ENCODE measurements at places on chromosomes 1 and 21. TPM values are rescaled to one million over a fixed set of nuclear protein-coding genes. Genes with fewer than 3 reads are reported as not detected.

DNA sequence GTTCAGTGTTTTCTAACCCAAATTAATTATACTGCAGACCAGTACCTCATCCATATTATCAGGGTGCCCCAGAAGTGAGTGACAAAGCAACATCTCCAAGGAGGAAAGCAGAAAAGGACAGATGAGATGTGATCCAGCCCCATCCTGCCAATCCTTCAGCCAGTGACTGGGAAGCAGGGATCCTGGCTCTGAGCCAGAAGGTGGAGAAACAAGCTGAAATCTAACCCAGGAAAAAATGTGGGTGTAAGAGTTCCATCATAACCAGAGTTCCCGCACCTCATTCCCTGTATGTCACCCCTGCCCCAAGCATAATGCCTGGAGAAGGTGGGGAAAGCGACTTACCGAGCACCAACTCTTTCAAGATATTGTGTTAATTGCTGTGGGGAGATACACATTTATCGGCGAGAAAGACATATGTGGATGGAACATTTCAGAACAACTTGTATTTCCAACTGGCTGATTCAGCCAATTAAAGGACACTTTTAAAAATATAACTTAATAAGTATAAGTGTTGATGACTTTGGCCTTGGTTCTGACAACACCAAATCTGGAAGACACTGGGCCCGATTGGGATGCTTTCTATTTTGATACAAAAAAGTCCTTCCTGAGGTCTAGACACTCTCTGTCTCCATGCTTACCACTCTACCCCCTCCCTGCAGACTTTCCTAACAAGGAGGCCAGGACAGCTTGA lies 14.9 kb downstream of the PLEKHA6 start:
- H3K27ac ChIP-seq, result no peak overlapping the region
- no peaks in the 10 kb centered on the region for H3K36me3 ChIP-seq
- H3K4me1 ChIP-seq, result no peaks in the 10 kb centered on the region
- no peak for DNase-seq
- no peak overlapping the region for H3K4me3 ChIP-seq

DNA sequence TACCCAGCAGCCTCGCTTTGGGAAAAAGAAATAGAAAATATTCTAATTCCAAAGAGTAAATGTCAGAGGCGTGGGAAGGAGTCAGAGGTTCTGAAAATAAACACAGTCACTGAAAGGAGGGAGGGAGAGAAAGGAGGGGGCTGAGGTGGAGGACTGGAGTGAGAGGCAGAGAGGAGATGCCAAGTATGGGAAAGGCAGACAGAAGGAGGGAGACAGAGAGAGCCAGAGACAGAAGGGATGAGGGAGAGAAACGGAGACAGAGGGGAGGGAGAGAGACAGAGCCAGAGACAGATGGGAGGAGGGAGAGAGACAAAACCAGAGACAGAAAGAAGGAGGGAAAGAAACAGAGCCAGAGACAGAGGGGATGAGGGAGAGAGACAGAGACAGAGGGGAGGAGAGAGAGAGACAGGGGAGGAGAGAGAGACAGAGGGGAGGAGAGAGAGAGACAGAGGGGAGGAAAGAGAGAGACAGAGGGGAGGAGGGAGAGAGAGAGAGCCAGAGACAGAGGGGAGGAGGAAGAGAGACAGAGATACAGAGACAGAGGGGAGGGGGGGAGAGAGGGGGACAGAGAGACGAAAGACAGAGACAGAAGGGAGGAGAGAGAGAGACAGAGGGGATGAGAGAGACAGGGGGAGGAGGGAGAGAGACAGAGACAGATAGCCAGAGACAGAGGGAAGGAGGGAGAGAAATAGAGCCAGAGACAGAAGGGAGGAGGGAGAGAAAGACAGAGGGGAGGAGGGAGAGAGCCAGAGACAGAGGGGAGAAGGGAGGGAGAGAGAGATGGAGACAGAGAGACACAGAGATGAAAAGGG lies 525.5 kb downstream of the MATN1 start:
- no peak for DNase-seq
- no peaks in the 10 kb centered on the region for H3K36me3 ChIP-seq
- H3K4me1 ChIP-seq, result no peaks in the 10 kb centered on the region
- H3K4me3 ChIP-seq, result no peak overlapping the region
- H3K27ac ChIP-seq, result no peak overlapping the region
- no peaks in the 10 kb centered on the region for H3K27me3 ChIP-seq

The LCE2A gene
- not detected for total RNA-seq

DNA sequence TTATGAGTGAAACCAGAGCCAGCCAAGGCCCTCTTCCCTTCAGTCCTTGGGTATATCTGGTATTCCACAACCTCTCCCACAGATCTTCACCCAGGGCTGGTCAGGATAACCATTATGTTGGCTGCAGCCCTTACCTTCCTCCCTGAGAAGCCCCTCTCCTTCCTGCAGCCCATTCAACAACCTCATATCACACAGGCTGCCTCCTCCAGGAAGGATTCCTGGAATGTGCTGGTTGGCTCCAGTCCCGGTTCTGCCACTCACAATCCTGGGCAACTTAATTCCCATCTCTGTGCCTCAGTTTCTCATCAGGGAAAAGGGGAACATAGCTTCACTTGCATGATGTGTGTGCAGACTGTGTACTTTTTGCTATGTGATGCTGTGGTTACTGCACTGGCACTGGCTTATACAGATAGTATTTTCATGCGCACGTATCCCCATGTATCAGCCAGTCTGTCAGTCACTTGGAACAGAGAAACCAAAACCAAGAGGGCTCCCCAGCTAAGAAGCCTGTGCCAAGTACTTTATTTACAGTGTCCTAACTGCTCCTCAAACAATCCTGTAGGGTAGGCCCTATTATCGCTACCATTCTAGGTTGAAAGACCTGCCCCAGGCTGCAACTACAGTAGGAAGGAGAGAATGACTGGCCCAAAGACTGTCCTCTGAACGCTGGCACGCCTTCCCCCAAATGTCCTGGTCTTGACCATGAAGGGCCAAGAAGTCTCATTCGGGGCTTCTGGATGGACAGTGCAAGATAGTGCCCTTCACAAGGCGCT lies 39.9 kb upstream of the PPP1R15B start:
- no peak overlapping the region for H3K27ac ChIP-seq
- H3K4me3 ChIP-seq, result no peak overlapping the region
- peaks cover 9% of the 10 kb centered on the region for H3K4me1 ChIP-seq
- peaks cover 37% of the 10 kb centered on the region for H3K36me3 ChIP-seq
- H3K27me3 ChIP-seq, result no peaks in the 10 kb centered on the region
- no peak for DNase-seq

The CELA2B gene
- total RNA-seq, result not detected

GRCh38 chr1:116286541-116286971 lies 86.5 kb upstream of the ATP1A1 start:
- no peak for DNase-seq
- H3K4me1 ChIP-seq, result no peaks in the 10 kb centered on the region
- peaks cover 8% of the 10 kb centered on the region for H3K27me3 ChIP-seq
- no peak overlapping the region for H3K4me3 ChIP-seq

The SESN2 gene
- total RNA-seq, result 13.1 TPM

- H3K27ac ChIP-seq, result peak overlapping the region; percentile 52
- DNase-seq, result peak; percentile 82
- H3K36me3 ChIP-seq, result peaks cover 4% of the 10 kb centered on the region
- no peak overlapping the region for H3K4me3 ChIP-seq
- H3K4me1 ChIP-seq, result peaks cover 21% of the 10 kb centered on the region
- H3K27me3 ChIP-seq, result no peaks in the 10 kb centered on the region
Observed at GRCh38 chr1:19390901-19391595, 78.9 kb downstream of the SLC66A1 start.

The NBPF4 gene
- total RNA-seq, result not detected

DNA sequence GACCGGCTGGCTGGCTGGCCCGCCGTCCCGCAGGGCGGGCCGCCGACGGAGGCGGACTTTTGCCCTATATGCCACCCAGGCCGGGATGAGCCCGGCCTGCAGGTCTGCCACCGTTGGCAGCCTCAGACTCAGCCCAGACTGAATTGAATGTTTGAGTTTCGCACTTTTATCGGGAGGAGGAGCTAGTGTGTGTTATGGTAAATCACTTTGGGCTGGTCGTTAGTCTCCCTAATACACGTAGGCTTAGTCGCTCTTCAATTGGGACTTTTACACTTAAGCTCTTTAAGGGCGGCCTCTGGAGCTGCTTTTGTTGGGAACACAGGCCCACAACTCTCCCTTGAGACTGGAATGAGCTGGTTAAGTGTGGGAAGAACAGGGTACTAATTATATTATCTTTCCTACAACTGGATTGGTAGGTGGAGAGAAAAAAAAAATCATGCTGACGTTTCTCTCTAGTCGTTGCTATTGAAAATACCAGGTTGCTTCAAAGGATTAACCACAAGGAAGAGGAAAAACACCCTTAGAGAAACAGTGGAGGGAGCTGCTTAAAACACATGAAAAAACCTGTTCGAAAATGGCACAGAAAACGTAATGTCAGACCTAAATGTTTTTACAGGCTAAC lies 1.4 kb upstream of the IRF2BP2 start:
- DNase-seq, result peak; percentile 92
- peaks cover 6% of the 10 kb centered on the region for H3K36me3 ChIP-seq
- peaks cover 37% of the 10 kb centered on the region for H3K4me1 ChIP-seq

- H3K4me3 ChIP-seq, result no peak overlapping the region
- H3K27ac ChIP-seq, result no peak overlapping the region
- no peak for DNase-seq
- no peaks in the 10 kb centered on the region for H3K36me3 ChIP-seq
- no peaks in the 10 kb centered on the region for H3K27me3 ChIP-seq
- H3K4me1 ChIP-seq, result no peaks in the 10 kb centered on the region
Observed at GRCh38 chr21:28705616-28706015, 287.1 kb downstream of the LTN1 start.

The PPP1R12B gene
- 11.6 TPM for total RNA-seq

The TMCO4 gene
- total RNA-seq, result 9.0 TPM

DNA sequence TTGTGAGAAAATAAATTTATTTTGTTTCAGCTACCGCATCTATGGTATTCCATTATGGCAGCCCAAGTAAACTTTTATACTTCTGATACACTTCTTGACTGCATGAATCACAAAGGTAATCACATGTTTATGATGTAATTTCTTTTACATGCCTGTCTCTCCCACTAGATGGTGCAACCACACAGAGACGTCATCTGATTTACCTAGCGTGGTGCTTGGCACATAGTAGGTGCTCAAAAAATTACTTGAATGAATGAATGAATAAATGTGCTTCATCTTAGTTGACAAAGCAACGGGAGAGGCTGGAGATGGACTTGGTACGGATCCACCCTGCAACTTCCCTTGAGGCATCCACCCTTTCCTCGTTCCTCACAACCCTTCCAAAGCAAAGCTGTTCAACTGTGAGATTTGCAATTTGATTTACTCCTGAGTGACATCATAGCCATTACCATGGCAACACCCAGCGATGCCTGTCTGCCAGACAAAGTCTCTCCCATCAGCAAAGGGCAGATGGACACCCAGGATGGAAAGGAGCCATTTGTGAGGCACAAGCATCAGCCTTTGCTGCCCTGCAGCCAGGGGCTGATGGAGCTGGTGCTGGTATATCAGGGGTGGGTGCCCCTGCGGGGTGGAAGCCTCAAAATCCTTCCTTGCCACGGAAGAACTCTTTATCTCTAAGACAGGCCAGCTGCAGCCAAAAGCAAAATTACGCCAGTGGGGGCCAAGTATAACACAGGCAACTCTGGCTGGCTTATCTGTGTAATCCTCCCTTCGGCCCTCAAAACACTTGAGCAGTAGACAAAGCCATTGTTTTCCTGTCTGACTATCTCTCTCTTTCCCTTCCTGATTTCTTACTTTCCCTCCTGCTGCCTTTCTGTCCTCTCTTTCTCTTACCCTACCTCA lies 18.9 kb upstream of the VWA5B1 start:
- no peak overlapping the region for H3K27ac ChIP-seq
- no peaks in the 10 kb centered on the region for H3K27me3 ChIP-seq
- H3K4me1 ChIP-seq, result no peaks in the 10 kb centered on the region
- H3K36me3 ChIP-seq, result no peaks in the 10 kb centered on the region
- no peak for DNase-seq

The GBP5 gene
- 0.31 TPM for total RNA-seq

DNA sequence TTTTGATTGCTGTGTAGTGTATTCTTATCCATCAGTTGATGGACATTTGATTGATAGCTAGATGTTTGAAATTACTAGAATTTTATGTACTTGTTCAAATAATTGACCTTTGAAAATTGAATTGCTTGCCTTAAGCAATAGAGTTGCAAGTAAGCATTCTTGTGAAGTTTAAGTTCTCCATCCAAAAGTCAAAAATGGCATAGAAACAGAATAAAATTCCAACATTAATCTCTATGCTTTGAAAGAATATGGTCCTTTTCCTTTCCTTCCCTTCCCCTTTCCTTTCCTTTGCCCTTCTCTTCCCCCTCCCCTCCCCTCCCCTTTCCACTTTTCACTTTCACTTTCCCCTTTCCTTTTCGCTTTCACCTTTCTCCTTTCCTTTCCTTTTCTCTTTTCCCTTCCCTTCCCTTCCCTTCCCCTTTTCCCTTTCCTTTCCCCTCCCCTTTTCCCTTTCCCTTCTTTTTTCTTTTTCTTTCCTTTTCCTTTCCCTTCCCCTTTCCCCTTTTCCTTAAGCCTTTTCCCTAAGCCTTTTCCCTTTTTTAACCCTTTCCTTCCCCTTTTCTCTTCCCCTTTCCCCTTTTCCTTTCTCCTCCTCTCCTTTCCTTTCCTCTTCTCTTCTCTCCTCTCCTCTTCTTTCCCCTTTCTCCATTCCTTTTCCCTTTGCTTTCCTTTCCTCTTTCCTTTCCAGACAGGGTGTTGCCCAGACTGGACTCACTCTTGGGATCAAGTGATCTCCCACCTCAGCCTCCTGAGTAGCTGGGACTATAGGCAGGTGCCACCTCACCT lies 67.4 kb downstream of the SASS6 start:
- H3K4me3 ChIP-seq, result no peak overlapping the region
- DNase-seq, result no peak
- no peaks in the 10 kb centered on the region for H3K27me3 ChIP-seq

The TDRD5 gene
- not detected for total RNA-seq

DNA sequence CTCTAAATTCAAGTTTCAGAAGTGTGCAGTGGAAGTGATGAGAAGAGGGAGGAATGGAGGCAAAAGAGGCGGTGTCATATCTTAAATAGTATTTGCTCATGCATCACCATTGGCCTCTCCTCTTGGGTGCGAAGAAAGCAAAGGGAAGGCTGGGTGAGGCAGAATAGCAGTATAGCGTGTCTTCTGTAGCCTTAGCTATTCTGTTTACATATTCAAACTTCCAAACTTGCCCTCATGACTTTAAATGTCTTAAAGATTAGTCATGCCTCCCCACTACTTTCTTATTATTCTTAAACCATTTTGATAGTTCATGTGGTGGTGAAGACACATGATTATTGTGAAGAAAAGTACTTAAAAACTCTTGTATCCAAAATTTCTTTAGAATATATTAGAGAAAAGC lies 104.6 kb upstream of the TENT5C start:
- no peaks in the 10 kb centered on the region for H3K36me3 ChIP-seq
- no peak overlapping the region for H3K27ac ChIP-seq
- no peak overlapping the region for H3K4me3 ChIP-seq
- no peak for DNase-seq
- H3K27me3 ChIP-seq, result no peaks in the 10 kb centered on the region
- H3K4me1 ChIP-seq, result peaks cover 2% of the 10 kb centered on the region

The KRTAP10-5 gene
- total RNA-seq, result not detected

DNA sequence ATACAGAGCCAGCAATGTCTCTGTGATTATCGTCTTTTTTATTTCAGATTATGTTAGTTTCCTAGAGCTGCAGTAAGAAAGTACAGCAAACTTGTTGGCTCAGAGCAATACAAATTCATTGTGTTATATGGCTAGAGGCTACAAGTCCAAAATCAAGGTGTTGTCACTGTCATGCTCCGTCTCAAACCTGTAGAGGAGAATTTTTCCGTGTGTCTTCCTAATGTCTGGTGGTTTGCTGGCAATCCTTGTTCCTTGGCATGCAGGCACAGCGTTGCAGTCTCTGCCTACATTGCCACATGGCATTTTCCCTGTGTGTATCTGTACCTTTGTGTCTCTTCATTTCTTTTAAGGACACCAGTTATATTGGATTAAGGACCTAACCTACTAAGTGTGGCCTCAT lies 244.4 kb downstream of the LRRIQ3 start:
- H3K27ac ChIP-seq, result no peak overlapping the region
- H3K36me3 ChIP-seq, result no peaks in the 10 kb centered on the region
- no peak for DNase-seq
- no peaks in the 10 kb centered on the region for H3K27me3 ChIP-seq
- H3K4me3 ChIP-seq, result no peak overlapping the region
- no peaks in the 10 kb centered on the region for H3K4me1 ChIP-seq
